ENCODE measurements at places on chromosomes 13 and 19. TPM values are rescaled to one million over a fixed set of nuclear protein-coding genes. Genes with fewer than 3 reads are reported as not detected.

GRCh38 chr19:34180709-34181108 lies 8.4 kb downstream of the LSM14A start:
- no peak for DNase-seq

DNA sequence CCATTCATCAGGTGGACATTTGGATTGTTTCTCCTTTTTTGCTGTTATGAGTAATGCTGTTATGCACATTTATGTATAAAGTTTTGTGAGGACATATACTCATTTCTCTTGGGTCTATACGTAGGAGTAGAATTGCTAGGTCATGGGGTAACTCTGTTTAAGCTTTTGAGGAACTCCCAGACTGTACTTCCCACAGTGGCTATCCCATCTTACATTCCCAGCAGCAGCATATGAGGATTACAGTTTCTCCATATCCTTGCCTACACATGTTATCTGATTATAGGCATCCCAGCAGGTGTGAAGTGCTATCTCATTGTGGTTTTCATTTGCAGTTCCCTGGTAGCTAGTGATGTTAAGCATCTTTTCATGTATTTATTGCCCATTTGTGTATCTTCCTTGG lies 5.9 kb downstream of the ZSCAN22 start:
- DNase-seq = no peak

PALM3 gene
- not detected for total RNA-seq

DNA sequence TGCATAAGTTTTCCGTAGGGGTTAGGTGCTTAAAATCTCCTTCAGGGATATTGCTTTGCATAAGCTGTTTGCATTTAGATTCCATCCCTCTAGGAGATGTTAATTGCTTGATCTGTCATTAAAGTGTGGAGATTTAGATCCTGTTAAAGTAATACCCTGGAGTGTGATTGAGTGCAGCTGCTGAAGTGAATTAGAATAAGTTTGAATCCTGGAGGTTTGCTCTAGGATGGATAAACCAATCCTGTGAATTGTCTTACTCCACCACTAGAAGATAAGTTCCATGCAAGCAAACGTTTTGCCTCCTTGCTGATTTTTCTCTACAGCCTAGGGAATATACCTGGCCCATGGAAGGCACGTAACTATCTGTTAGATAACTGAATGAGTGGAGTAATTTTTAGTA lies 1487.2 kb upstream of the PRR20A start:
- DNase-seq = no peak

CD79A gene
- 1.3 TPM for total RNA-seq

Measured in CD8-positive, alpha-beta memory T cell (primary cell).